ENCODE measurements at places on chromosomes 16 and 17.
A peak's percentile ranks its signal among the peaks of the same experiment; 100 is the strongest.

DNA sequence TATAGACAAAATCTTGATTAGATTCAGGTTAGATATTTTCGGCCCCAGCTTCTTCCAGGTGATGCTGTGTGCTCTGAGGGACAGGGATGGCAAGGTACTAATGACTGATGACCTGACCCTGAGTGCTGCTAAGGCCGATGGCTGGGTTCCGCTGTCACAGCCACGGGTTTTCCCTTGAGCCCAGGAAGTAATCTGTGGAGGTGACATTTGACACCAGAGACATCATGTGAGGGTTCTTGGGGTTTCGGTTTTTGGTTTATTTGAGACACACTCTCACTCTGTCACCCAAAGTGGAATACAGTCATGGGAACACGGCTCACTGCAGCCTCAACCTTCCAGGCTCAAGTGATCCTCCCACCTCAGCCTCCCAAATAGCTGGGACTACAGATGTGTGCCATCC is 9.8 kb downstream of the OTOP3 start:
- DNase-seq, result no peak

DNA sequence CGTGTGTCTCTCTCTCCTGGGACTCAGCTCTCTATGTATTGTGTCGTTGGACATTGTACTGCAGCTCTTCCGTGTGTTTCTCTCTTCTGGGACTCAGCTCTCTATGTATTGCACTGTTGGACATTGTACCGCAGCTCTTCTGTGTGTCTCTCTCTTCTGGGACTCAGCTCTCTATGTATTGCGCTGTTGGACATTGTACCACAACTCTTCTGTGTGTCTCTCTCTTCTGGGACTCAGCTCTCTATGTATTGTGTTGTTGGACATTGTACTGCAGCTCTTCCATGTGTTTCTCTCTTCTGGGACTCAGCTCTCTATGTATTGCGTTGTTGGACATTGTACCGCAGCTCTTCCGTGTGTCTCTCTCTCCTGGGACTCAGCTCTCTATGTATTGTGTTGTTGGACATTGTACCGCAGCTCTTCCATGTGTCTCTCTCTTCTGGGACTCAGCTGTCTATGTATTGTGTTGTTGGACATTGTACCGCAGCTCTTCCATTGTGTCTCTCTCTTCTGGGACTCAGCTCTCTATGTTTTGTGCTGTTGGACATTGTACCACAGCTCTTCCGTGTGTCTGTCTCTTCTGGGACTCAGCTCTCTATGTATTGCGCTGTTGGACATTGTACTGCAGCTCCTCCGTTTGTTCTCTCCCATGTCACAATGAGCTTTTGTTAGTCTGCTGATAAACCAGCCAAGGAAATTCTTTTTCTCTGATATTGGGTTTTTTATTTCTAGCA is 84.8 kb downstream of the RPTOR start:
- DNase-seq, result no peak

DNA sequence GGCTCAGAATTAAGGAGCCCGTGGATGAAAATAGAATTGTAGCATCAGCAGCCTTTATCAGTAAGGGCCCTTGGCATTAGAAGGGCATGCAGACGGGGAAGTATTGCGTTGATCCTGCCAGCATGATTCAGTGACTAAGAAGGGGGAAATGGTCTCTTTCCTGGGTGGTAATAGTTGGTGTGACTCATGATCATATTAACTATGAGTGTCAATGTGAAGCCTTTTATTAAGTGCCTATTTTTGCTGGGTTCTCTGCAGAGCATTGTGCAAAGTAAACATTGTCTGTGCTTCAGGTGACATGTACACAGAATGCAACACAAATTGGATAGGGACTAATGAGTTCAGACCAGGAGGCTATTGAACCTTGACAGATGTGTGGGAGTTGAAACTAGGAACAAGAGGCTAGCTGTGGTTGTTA is 24.5 kb downstream of the RCVRN start:
- DNase-seq, result no peak

DNA sequence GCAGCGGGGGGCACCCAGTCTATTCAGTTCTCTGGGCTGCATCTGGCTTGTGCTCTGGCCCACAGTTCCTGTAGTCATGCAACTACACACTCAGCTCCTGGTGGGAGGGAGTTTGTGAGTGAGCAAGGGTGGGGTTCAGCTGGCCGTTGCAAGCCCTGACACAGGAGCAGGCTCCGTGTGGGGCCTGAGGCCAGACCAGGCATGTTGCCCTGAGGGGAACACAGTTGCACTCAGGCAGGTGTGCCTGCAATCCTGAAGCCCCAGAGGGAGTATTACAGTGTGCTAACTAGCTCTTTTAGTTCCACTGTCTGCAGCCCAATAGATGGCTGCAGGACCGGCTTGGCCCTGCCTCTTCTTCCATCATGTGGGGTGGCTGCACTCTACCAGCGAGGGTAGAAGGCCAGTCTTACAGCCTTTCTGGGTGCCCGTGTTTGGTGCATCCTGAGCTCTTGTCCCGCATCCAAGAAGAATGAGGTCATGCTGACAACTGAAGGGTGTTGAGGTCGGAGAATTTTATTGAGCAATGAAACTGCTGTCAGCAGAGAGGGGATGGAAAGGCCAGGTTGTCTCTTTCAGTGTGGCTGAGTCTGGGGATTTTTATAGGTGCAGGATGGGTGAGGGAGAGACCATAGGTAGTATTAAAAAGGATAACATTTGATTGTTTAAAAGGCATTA is 49.9 kb upstream of the ELAC2 start:
- DNase-seq, result no peak

DNA sequence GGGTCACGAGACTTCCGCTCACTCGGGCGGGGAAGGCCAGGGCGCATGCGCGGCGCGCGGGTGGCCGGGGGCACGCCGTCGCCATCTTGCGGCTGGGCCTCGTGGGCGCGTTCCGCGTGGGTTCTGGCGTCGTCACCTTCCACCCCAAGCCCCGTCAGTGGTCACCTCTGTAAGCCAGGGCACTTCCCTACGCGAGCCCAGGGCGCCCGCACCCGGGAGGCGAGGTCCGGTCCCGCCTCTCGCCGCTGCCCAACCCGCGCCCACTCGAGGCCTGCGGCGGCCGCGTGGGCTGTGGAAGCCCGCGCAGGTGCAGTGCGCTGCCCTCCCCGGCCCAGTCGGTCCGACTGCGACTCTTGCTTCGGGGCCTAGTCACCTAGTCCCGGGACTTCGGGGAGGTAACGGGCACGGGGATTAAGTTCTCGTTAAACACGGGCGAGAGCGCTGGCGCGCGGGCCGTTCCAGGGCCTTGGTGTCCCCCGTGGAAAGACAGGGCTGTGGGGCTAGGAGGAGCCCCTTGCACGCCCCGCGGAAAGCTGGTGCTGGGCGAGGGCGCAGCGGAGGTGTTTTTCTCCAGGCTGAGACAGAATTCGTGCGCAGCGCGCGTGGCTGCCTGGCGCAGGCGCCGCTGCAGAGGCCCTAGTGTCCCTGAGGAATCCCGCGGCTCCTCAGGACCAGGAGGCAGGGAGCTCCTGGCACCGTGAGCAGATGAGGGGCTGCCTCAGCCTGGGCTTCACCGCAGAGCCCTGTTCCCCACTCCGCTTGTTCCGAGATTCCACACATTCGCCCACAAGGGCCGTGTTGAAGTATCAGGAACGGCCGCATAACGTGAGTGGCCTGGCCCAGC is 472 bp upstream of the ARHGDIA start:
- peak; percentile 97 for DNase-seq

DNA sequence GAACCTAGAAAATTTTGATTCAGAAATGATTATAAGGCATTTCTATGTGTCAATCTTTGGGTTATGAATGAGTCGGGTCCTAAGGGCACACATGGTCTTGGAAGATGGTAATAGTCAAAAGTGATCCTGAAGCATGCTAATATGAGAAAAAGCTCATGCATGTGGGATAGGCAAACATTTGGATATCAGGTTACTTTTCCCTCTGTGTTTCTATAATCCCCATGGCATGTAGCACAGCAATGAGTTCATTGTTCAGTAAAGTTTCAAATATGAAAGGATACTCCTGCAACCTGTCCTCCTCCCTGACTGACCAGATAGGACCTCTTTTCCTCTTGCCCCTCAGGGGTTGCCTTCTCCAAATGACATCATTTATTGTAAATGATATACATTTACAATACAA is 249.9 kb upstream of the MON1B start:
- DNase-seq, result no peak

GRCh38 chr16:30600215-30600614 is 10.0 kb downstream of the ZNF689 start:
- DNase-seq, result no peak

GRCh38 chr17:57506774-57507127 is 238.3 kb downstream of the CCDC182 start:
- DNase-seq, result no peak

GRCh38 chr17:59641799-59642484 is 22.2 kb downstream of the CLTC start:
- no peak for DNase-seq

DNA sequence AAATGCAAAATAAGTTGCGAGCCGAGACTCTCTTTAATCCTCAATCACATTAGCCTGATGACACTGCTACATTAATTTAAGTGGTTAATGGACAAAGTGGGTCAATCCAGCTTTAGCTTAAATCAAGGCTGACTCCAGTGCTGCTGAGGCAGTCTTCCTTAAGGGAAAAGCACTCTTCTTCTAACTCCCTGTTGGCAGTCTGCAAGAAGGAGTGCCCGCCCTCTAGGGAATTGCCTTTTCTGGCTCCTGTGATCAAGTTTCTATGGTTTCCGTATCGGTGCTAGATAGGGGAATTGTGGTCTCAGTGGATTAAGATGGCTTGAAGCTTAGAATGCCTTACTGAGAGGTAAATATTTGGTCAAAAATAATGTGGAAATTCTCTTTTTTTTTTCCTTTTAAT is 41.0 kb downstream of the HS3ST3B1 start:
- DNase-seq, result no peak

GRCh38 chr17:51240275-51240674 is 19.6 kb downstream of the MBTD1 start:
- no peak for DNase-seq

- DNase-seq, result no peak
Measured at GRCh38 chr16:17331071-17331607, 139.6 kb downstream of the XYLT1 start.

DNA sequence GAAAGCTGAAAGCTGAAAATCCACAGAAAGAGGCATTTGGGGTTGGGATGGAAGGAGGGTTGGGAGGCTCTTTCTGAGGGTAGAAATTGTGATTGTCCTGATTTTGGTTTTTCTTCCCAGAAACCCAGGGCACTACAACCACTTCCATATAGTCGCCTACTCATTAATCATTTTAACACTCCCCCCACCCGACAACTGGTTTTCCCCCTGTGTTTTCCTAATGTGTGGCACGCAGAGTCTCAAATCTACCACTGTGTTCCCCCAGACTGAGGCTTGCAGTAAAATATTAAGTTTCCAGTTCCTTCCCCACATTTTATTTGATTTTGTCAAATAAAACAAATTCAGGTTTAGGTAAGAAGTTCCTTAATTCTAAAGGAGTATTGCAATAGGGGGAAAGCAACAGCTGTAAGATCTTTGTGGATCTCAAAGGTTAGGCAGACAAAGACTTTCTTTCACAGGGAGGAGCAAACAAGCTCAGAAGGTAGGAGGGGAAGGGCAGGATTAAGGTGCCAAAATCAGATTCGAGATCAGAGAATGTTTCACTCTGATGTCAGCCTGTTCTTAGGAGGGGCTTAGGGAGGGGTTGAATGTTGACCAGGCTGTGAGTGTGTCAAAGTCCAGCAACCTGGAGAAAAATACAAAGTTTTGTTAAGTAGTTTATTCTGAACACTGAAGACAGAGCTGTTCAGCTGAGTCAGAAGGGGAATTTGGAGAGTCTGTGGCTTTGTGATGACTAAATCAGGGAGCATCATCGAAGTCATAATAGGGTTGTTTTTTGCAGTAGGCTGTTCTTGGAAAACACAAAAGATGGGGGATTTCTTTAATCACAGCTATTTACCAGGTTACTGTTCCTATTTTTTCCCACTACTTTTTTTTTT is 3.6 kb downstream of the ZNF267 start:
- DNase-seq, result no peak

GRCh38 chr17:45312477-45313420 is 4.1 kb downstream of the MAP3K14 start:
- DNase-seq, result no peak

DNA sequence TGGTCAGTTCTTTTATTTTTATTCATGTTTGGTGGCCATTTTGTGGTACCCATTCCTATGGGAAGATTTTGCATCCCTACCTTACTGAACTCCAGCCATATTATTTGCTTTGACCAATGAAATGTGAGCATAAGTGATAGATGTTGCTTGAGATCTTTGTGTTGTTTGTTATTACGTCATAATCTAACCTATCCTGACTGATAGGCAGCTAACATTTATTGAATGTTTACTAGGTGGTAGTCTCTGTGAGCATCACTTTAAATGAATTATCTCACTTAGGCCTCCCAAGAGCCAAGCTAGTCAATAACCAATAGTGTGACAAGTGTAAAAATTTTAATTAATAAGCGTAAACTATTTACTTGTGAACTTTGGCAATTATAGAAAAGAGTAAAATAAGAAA is 37.6 kb downstream of the VMP1 start:
- DNase-seq, result no peak

- no peak for DNase-seq
Measured at GRCh38 chr17:13643180-13643579, 41.5 kb upstream of the HS3ST3A1 start.

- no peak for DNase-seq
Measured at GRCh38 chr16:3021449-3022207, 1.5 kb downstream of the TNFRSF12A start.

DNA sequence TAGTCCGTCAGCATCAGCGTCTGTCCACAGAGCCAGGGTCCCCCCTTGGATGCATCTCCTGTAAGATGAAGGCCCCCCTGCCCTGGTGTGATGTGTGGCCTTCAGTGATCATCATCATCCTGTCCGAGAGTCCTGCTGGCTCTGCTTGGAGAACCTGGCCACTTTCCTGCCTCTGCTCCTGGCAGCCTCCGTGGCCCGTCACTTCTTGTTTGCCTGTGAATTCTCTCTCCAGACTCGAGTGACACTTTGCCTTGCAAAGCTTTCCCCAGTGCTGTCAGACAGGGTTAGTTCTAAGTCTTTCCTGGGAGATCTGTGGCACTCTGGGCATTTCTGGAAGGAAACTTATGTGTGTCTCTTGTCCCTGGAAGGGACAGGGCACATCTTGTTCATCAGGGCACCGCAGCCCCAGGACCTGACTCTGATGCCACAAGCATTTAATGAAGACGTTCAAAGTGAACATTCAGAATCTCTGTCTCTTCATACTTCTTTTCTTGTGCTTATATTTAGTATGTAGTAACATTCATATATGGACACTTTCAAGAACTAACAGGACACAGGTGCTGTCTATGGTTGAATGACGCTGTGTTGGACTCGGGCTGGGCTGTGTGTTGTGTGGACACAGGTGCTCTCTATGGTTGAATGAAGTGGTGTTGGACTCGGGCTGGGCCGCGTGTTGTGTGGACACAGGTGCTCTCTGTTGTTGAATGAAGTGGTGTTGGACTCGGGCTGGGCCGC is 68.5 kb downstream of the RPTOR start:
- DNase-seq, result no peak

GRCh38 chr17:11671126-11671525 is 72.9 kb downstream of the DNAH9 start:
- DNase-seq, result no peak
